ENCODE measurements at places on chromosomes 3 and 15.

- no peak for DNase-seq
These were observed 544.7 kb downstream of the MECOM start for GRCh38 chr3:169118666-169119370.

- DNase-seq = no peak
These were observed 85.6 kb upstream of the ALDH1A3 start for GRCh38 chr15:100794008-100794407.

GRCh38 chr15:85559530-85559929 is 179.1 kb downstream of the AKAP13 start:
- no peak for DNase-seq

GRCh38 chr3:156694536-156694935 is 20.1 kb downstream of the TIPARP start:
- DNase-seq = no peak

GRCh38 chr3:112769286-112769978 is 77.2 kb downstream of the CD200R1L start:
- no peak for DNase-seq

DNA sequence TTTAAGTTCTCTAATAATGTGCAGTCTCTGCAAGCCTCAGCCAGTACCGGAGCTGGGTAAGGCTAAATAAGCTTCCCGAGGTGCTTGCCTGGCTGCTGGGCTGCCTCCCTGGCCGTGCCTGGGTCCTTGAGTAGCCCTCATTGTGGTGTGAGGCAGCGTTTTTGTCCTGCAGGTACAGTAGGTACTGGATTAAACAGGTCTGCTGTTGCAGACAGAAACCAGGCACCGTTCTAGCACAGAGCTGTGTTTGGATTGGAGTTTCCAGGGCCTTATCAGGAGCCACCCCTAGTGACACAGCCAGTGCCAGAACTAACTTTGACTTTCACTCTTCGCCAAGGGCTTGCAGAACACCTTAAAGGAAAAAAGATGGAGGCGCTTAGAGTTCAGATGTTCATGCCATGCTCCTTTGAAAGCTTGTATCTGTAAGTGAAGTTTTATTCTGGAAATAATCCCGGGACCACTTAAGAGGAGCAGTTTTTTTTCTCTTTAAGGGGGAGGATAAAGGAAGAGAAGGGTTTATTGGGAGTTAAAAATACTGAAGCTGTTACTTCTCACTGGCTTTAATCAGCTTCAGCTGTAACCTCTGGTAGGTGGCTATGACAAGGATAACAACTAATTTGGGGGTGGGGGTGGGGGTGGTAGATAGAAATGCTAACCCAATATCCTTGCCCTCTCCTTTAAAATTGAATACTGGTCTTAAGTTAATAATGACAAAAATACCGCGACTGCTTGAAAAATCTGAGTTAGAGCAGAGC is 126.8 kb downstream of the MITF start:
- no peak for DNase-seq

- peak; percentile 18 for DNase-seq
These were observed 13.6 kb upstream of the GATM start for GRCh38 chr15:45391746-45392583.

DNA sequence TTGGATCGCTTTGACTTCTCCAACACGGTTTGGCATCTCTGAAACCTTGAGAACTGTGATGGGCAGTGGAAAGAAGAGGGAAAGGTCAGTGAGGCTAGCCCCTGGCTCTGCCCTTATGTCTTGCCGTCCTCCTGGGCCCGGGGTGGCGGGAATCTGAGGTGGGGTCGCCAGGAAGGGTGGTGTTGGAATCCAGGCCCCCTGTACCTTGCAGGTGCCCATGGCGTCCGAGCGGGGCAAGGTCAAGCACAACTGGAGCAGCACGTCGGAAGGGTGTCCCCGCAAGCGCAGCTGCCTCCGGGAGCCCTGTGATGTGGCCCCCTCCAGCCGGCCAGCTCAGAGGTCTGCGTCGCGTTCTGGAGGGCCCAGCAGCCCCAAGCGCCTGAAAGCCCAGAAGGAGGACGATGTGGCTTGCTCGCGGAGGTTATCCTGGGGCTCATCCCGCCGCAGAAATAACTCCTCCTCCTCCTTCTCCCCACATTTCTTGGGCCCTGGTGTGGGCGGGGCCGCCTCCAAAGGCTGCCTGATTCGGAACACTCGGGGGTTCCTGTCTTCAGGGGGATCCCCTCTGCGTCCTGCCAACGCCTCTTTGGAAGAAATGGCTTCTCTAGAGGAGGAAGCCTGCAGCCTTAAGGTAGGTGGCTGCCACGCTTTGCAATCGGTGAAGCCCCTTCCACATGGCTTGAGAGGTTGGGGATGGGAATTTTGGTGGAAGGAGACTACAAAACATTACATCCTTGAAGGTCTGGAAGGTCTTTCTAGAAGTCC is 907 bp downstream of the TATDN2 start:
- peak; percentile 23 for DNase-seq

DNA sequence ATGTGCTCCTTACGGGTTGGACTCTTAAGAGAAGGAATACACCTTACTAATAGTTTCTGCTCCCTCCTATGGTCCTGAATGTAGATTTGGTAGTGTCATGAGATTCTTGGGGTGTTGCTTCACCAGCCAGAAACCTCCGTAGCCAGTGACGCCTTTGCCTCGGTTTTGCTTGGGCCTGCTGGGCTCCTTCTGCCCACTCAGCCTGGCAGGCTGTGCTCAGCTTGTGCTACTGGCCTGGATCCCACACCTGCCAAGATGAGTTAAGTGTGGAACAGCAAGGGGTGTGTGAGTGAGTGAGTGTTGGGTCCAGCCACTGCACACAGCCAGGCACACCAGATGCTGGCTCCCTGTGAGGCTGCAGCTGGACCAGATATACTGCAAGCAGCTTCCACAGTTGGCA is 560.1 kb downstream of the NLGN1 start:
- DNase-seq = no peak

GRCh38 chr3:53102601-53103147 is 27.6 kb downstream of the RFT1 start:
- DNase-seq = peak; percentile 81

DNA sequence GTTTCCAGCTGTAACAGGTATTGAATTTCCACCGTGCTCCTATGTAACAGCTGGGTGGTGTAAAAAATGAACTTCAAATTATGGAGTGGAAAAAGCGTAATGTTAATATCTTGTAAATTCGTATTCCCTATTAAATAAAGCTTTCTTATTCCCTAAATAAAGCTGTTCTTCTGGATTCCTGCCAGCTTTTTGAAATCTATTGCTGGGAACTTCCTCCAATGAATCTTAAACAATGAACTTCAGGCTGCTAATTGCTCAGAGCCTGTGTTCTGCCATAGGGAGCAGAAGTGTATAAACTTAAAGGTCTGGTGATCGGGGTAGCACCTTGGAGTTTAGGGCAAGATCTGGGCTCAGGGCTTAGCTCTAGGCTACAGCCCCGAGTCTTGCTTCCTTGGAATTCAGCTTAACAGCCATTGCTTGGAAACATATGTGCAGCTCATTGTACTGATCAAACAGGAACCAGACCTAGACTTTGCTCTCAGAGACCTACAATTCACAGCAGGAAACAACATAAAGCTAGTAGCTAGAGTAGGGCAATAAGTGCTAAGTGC is 1.4 kb downstream of the ARL14 start:
- DNase-seq = no peak

DNA sequence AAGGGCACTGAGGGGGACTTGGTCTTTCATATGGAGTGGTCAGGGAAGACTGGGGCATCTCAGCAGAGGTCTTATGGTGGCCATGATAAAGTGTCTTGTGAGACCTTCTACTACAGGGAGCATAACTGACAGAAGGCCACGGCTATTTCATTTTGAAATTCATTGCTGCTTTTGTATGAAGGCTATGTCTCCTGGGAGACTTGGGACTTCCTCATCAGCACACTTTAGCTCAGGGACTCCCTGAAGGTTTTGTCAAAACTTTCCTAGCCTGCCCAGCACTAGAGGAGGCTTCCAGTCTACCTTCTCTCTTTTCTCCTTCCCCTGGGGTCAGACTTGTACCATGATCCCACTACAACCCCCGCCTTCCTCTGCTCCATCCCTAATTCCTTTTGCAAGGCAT is 77.2 kb upstream of the RASGRF1 start:
- no peak for DNase-seq

DNA sequence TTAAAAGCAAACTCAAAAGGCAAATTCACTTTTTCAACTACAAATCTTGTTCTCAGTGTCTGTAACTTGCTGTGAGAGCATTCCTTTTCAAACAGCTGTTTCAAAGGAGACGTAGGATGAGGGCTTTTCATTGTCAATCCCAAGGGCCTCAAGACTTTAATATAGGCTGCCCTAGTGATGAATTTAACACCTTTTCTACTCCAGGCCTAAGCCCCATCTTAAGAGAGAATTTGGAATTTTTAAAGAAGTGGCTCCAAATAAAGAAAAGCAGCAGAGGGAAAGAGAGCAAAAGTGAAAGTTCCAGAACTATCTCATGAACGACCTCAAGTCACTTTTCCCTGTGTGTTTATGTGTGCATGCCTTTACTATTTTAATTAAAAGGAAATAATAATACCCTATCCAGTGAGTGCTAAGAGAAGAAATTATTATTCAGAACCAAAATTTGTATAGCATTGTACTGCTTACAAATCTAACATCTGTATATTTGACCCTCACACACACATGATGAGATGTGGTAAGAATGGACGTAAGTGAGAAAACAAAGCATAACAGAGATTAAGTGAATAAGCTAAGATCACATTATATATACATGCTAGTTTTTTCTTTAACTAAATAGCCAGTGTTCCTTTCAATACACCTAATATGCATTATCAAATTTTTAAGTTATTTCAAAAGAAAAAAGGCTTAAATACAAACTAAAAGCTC is 196.4 kb downstream of the VGLL3 start:
- DNase-seq = no peak

- DNase-seq = no peak
These were observed 744.0 kb upstream of the SGO1 start for GRCh38 chr3:20930034-20930433.

DNA sequence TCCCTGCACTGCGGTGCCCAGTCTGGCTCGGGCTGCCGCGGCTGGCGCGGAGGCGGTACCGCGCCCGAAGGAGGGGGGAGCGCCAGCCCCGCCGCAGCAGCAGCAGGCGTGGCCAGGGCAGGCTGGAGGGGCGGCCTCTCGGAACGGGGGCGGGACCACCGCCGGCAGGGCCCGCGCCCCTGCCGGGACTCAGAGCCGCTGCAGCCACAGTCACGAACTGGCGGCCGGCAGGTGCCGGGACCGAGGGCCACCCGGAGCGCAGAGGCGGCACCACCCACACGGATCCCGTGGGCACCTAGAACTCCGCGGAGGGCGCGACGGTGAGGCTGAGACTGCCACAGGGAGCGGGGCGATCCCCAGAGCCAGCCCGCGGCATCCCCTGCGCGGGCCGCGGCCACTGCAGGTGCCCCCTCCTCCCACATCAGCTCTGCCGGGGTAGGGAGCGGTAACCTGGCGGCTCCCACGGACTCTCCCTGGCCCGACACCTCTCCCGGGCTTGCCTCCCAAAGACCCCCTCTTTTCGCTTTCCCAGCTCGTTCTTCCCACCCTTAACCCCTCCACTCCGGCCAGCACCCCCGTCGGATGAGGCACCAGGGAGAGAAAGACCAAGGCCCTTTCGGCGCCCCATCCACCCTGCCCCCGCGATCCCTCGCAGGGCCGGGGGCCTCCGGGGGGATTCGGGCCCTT is at the start of gene VWA5B2:
Gene VWA5B2, plus strand, starts transcription at position 192 of the 687 bp plus-strand sequence. CDS start 944 bp downstream, outside the sequence.
- peak; percentile 49 for DNase-seq

GRCh38 chr15:69034352-69034751 is 19.9 kb downstream of the NOX5 start:
- DNase-seq = no peak

GRCh38 chr15:100999369-100999768 is 80.2 kb downstream of the LRRK1 start:
- no peak for DNase-seq

DNA sequence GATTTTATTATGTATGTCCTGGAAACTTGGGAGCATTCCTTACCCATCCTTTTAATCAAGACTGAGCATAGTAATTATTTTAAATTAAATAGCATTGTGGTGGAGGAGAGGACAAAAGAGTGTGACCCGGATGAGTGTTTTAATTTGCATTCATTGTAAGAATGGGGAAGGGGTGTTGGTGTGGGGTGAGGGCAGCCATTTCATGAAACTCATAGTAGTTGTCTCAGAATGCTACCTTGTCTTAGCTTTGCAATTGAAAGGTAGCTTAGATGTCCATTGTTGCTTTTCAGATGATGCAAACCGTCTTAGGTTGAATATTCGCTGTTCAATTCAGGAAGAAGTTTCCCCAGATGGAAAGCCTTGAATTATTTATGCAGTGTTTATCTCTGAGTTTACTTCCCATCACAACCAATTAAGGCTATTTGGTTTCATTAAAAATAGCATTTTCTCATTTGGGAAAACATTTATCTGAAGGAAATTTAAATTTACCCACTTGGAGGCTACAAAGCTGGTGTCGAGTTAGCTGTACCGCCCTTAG is 328.4 kb downstream of the FEZF2 start:
- DNase-seq = no peak

GRCh38 chr15:40844696-40845030 is 815 bp downstream of the SPINT1 start:
- DNase-seq = peak; percentile 41

GRCh38 chr15:71069693-71070092 is 45.6 kb upstream of the THSD4 start:
- no peak for DNase-seq

DNA sequence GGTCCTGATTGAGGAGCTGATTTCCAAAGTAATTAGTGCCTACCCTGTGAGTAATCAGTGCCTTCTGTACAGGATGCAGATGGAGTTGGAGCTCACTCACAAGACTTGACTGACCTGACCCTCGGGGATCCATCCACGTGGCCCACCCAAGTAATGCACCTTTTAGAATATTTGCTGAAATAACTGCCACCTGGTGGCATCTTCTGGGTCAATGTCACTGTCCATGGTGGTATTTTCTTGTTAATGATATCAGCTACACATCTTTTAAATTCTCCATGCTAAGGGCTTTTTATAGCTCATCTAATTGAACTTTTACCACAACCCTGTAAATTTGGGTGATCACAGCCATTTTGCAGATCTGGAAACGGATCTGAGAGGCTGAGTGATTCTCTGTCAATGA is 74.3 kb upstream of the ANKRD34C start:
- no peak for DNase-seq

DNA sequence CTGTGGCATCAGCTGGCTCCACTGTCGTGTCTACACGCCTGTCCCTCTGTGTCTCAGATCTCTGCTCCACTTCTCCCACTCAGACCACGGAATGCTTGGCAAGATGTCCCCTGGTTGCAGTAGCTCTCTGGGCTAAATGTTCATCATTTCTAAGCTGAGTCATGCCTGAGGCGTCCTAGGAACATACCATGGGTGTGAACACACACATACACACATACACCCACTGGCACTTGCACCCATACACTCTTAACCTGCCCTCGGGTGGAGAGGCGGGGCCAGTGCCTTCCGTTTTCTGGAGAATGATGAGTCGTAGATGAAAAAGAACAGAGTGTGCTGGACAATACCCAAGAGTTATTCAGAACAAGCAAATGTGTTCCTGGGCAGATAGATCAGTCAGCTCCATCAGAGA is 72.4 kb downstream of the SENP2 start:
- no peak for DNase-seq
